Fibroblast of skin of abdomen (primary cell): ENCODE measurements at places on chromosomes 1 and 21.

DNA sequence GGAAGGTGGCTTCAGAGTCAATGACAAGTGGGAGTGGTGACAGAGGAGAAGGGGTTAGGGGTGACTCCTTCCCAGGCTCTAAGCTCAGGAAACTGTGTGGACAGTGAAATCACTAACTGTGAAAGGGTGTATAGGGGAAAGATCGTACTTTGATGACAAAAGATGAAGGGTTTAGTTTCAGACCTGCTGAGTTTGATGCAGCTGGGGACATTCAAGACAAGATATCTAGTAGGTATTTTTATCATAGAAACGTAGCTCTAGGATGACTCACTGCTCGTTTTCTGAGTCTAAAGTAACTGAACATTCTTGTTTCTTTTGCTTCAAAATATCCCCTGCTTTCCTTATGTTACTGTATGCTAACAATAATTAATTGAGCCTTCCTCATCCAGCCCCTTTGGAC is 149.0 kb downstream of the PCP4 start:
- no peak for DNase-seq

- DNase-seq, result peak; percentile 39
Observed at GRCh38 chr1:205286335-205286950, 35.1 kb downstream of the NUAK2 start.

GRCh38 chr1:178502856-178503255 is 6.1 kb upstream of the CLEC20A start:
- DNase-seq, result no peak

DNA sequence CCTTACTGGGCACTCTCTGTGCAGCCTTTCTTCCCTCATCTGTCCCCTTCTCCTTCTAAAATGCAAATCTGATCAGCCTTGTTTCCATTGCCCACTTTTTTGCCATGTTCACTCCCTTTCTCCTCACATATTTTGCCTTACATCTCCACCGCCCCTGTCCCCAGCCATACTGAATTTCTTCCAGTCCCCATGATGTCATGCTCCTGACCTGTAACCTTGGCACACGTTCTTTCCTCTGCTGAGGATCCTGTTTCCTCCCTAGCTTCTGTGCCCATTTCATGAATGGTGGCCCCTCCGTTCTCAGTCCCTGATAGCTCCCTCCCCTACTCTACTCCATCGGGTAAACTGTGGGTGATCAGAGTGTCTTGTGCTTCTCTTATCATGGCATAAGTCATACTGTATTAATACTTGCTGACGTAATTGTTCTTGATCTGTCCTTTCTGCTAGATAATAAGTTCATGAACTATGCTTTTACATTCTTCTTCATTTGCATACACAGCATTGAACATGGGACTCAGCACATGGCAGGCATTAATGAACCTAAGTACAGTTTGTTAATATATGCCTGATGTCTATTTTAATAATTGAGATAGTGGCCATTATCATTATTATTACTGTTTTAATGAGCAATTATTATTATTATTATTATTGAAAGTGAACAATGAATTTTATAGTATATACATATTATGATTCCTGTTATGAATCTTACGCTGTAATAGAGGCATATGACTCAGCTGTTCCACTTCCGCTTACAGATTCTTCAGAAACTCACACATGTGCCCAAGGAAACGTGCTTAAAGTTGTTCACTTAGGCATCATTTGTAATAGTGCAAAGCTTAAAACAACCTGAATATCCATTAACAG is 28.5 kb downstream of the MAP3K21 start:
- no peak for DNase-seq

- DNase-seq, result no peak
Observed at GRCh38 chr1:92736395-92736794, 48.5 kb downstream of the EVI5 start.

- no peak for DNase-seq
Observed at GRCh38 chr1:222009105-222009730, 267.3 kb upstream of the DUSP10 start.

DNA sequence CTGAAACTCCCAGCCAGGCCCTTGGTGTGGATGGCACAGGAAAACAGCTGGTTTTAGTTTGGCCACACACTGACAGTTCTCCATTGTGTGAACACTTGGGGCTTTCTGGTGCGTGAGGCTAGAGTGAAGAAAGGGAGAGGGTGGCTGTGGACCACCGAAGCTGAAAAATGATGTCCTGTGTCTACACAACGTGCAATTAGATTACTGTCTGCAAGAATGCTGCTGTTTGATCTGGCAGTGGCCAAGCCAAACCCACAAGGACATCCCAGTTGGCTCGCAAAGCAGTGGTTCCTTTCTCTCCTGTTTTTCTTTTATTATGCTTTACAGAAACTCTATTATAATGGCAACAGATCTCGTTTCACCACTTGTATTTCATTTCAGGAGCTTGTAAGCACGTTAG is 58.9 kb downstream of the ERG start:
- peak; percentile 15 for DNase-seq

DNA sequence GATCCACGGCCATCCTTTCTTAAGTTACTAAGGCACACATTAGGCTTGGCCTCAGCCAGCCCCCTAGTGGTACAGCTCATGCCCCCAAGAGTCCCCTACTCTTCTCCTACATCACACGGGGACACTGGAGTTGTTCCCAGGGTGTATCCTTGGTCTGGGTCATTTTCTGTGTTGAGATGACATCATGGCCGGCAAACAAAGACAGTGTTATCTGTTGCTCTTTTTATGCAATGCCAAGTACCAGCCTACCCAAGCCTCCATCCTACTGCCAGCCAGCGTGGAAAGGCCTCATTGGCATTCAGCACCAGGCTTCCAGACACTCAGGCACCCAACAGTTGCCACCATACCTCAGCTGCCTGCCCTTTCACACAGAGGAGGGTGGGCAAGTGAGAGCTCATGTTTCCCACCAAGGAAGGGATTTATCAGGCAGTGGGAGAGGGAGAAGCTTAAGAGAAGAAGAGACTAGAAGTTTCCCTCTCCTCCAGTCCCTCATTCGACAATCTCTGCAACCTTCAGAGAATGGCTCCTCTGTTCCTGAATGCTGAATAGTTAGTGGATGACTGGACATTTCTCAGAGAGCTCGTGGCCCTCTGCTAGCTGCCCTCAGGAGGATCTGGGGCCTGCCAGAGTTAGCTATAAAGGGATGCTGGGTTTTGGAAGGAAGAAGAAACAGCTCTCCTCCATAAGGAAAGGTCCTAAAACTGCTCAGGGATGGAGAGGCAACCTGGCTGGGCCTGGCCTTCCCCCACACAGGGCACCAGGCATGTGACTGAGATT is 17.7 kb downstream of the CBR1 start:
- no peak for DNase-seq

GRCh38 chr1:179779645-179780272 is 36.7 kb downstream of the FAM163A start:
- DNase-seq, result no peak

GRCh38 chr1:234373959-234374254 is 651 bp downstream of the COA6 start:
- no peak for DNase-seq

GRCh38 chr1:76070538-76070937 is 4.0 kb upstream of the ST6GALNAC3 start:
- peak; percentile 67 for DNase-seq

GRCh38 chr1:61400997-61401396 is 318.6 kb downstream of the NFIA start:
- no peak for DNase-seq

- no peak for DNase-seq
Observed at GRCh38 chr1:95622609-95623008, 388.6 kb downstream of the RWDD3 start.

DNA sequence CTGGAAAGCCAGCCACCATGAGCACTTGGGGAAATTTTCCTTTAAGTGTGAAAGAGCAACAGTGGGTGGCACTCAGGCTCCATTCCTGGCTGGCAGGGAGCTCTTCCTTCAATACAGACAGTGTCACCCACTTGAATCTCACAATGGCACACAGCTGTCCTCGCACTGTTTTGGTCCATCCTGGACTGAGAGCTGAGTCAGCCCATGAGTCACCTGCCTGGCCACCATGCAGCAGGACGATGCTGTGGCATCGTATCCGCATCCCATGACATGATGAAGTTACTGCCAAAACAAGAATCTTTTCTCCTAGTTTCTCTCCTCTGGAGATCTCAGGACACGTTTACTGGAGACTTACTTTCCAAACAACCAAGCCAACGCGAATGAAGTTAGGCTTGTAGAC is 6.0 kb downstream of the TMPRSS2 start:
- DNase-seq, result no peak

DNA sequence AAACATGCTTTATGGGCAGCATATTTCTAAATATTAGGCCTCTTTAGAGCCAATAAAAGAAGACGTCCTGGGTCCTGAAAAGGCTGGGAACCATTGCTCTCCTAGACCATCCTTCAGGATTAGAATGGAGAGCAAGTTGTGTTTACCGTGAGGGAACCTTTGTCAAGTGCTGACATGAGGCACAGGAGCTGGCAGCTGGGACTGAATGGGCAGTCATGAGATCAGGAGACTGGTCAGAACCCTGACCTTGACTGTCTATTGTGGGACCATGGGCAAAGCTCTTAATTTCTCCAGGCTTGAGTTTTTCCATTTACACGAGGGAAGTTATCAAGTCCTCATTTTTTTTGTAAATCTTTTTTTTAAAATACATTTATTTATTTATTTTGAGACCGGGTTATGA is 5.2 kb downstream of the PFKFB2 start:
- DNase-seq, result no peak

DNA sequence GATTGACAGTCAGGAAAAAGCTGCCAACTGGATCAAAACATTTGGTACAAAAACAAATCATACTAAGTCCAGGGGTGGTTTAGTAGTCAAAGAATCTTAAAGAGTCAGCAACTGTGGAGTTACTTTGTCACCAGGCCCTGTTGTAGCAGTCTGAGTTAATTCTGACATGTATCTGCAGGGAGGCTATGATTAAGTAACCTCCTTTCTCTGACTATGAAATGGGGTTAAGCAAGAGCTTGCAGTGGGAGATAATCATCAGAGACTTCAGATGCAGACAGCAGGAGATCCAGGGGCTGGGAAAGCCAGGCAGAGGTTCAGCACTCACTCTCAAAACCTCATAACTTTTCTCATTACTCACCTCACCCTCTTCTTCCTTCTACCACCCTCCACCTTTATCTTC is 99.2 kb upstream of the BTG3 start:
- DNase-seq, result no peak

DNA sequence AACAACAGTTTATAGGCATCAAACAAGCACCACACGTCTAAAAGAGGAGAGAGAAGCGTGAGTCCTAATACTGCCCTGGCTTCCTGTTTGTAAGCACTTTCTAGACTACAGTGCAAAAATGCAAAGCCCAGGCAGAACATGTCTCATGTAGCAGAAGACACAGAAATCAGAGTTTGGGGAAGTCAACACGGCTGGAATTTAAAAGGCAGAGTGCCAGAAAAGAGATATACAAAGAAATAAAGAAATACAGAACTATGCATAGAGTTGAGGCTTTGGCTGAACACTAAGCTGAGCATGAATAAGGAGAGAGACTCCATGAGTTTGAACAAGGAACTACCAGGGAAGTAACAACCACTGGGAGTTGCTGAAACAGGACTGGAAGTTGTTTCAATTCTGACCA is 566.6 kb upstream of the NR5A2 start:
- peak; percentile 17 for DNase-seq

DNA sequence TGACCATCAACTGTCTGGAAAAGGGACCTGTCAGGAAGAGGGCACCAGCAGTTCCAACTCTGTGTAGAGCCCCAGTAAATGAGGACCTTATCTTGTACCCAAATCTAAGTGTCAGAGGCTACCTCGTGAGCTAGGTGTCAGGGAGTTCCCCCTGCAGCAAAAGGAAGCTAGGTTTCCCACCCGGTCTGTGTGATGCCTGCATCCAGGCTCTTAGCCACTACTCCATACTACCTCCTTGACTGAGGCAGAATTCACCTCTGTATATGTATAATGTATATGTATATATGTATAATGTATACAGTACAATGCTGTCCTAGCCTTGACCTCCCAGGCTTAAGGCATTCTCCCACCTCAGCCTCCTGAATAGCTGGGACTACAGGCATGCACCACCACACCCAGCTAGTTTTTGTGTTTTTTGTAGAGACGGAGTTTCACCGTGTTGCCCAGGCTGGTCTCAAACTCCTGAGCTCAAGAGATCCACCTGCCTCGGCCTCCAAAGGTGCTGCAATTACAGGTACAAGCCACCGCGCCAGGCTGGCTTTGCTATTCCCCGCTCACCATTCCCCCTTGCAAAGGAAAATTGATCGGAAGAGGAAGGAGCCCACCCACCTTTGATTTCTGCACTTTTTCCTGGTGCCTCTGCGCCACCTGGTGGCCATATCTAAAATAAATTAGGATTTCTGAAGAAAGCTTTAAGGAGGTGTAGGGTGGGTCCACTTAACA is 15.7 kb upstream of the LUZP1 start:
- DNase-seq, result peak; percentile 43

- no peak for DNase-seq
Observed at GRCh38 chr21:34612056-34612455, 2.9 kb downstream of the RCAN1 start.

GRCh38 chr1:36420409-36420808 is 22.7 kb upstream of the LSM10 start:
- DNase-seq, result no peak

DNA sequence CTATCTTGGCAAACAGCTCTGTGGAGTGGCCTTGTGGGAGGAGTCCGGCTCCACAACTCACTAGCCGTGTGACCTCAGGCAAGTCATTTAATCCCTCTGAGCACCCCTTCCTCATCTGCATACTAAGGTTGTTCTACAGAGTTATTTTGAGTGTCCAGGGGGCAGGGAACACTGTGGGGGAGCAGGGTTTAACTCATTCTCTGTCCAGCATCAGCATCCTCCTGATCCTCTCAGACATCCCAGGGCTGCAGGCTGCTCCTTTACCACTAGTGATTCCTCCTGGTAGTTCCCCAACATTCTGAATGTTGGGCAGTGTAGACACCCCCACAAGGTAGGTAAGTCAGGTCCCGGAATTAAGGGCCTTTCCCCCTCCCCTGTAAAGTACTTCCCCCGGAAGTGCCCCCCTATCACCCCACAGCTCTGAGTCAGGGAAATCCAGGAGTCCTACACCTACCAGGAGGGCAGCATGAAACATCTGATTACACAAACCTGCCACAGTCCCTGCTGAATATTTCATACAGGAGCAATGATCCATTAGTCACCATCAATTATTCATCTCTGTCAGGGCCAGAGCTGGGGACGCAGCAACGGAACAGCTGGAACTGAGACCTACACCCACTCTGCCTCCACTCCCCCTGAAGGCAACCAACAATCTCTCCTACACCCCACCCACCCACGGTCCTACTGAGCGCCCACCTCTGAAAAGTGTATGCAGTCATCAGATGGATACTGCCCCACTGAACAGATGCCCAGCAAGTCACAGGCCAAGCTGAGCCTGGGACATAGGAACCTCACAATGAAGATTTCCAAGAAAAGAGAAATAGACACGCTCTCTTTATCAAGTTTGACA is 20.5 kb downstream of the SYT2 start:
- no peak for DNase-seq
